ENCODE measurements at places on chromosomes 6 and 20. TPM values are rescaled to one million over a fixed set of nuclear protein-coding genes. Genes with fewer than 3 reads are reported as not detected.

DNA sequence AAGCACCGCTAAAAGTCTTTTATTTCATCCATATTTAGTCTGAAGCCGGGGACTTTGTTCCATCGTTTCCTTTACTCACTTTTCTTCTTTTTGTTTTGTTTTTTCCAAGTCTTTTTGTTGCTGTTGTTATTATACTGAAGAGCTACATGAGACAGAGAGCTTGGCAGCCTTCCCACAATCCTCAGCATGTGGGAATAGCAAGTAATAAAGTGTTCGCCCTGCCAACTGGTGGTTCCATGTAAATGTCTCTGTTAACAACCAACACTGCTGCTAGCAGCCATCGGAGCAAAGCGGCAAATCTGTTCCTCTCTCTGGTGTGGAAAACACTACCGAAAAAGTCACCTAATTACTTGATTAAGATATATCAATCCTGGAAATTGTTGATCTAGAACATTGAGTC lies 437.8 kb upstream of the ID4 start:
- no peak for DNase-seq

- DNase-seq: no peak
Measured at GRCh38 chr6:161395716-161396231, 121.9 kb upstream of the AGPAT4 start.

- DNase-seq: peak; percentile 54
Measured at GRCh38 chr20:45779011-45779915, 12.4 kb downstream of the WFDC3 start.

- no peak for DNase-seq
Measured at GRCh38 chr6:40962241-40962640, 76.8 kb downstream of the UNC5CL start.

DNA sequence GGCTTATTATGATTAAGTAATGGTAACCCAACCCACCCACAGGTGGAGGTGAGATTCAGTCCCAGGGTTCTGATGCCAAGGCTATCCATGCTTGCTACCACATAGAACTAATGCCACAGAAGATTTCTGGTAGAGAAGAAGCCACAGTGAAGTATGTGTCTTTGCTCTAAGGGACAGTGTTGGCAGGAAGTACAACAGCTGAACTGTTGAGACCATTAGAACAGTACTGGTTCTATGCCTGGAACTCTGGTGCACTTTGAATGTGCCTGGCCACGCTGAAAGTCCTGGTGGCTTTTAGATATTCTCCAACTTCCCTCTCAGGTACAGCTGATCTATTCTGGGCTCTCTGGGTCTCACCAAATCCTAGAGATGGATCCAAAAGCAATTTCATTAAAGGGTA lies 7.8 kb downstream of the STX7 start:
- DNase-seq: no peak

DNA sequence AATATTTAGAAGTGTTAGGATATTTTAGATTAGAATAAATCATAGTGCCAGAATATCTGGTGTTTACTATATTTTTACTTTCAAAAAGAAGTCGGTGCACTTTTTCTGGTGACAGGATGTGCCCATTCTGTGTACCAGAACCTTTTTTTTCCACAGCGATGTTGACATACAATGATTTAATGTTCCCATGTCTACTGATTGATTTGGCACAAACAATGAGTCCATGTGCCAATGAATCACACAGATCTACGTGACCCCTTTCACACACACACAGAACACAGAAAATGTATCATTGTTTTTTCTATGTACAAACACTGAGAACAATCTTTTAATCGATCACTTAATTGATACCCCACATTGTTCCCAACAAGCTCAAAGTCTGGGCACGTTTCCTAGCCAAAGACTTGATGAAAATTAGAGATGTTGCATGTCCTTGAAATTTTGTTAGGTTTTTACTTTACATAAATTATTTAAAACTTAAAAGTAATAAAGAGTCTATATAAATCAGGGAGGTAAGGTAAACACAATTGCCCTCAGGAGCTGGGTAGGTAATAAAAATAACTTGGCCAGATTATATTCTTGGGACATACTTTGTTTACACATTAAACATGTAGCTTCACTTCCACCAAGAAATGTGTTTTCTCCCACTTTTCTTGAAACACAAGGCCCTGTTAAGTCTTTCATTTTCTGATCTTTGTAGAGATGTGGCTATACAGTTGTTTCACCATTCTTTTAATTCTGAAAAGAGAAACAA lies 36.4 kb upstream of the SOX4 start:
- no peak for DNase-seq

GRCh38 chr6:165664559-165665383 lies 1.7 kb upstream of the PDE10A start:
- DNase-seq: no peak

- DNase-seq: no peak
Measured at GRCh38 chr20:49352751-49353150, 74.9 kb upstream of the ZNFX1 start.

TSBP1 gene
- not detected for total RNA-seq

RNF114 gene
- total RNA-seq: 31.0 TPM

ADTRP gene
- 1.6 TPM for total RNA-seq

SOBP gene
- 42.4 TPM for total RNA-seq

TASP1 gene
- total RNA-seq: 30.6 TPM

C20orf141 gene
- total RNA-seq: not detected

PSMF1 gene
- 24.5 TPM for total RNA-seq

PTGIS gene
- total RNA-seq: 7.7 TPM

ADGRF4 gene
- total RNA-seq: not detected

Data from frontal cortex (tissue), 4 donors.